Uterus (tissue), 4 donors: ENCODE measurements at places on chromosomes 16 and 17.

GRCh38 chr16:81526935-81527334 is 82.3 kb downstream of the CMIP start:
- H3K36me3 ChIP-seq = no peaks in the 10 kb centered on the region
- no peak overlapping the region for H3K4me3 ChIP-seq
- no peaks in the 10 kb centered on the region for H3K27me3 ChIP-seq
- H3K4me1 ChIP-seq = peaks cover 6% of the 10 kb centered on the region
- no peak for DNase-seq
- peak overlapping the region; percentile 19 for H3K27ac ChIP-seq

- H3K4me3 ChIP-seq = no peak overlapping the region
- no peak for DNase-seq
- no peak overlapping the region for H3K27ac ChIP-seq
- H3K27me3 ChIP-seq = no peaks in the 10 kb centered on the region
- no peaks in the 10 kb centered on the region for H3K36me3 ChIP-seq
Observed at GRCh38 chr16:12066823-12067222, 90.3 kb downstream of the SNX29 start.

GRCh38 chr16:62022688-62023087 is 13.6 kb downstream of the CDH8 start:
- H3K4me1 ChIP-seq = no peaks in the 10 kb centered on the region
- H3K27ac ChIP-seq = no peak overlapping the region
- no peak overlapping the region for H3K4me3 ChIP-seq
- no peaks in the 10 kb centered on the region for H3K36me3 ChIP-seq
- no peaks in the 10 kb centered on the region for H3K27me3 ChIP-seq
- DNase-seq = no peak

- H3K36me3 ChIP-seq = no peaks in the 10 kb centered on the region
Observed at GRCh38 chr16:11301645-11302501, 20.7 kb upstream of the PRM1 start.

DNA sequence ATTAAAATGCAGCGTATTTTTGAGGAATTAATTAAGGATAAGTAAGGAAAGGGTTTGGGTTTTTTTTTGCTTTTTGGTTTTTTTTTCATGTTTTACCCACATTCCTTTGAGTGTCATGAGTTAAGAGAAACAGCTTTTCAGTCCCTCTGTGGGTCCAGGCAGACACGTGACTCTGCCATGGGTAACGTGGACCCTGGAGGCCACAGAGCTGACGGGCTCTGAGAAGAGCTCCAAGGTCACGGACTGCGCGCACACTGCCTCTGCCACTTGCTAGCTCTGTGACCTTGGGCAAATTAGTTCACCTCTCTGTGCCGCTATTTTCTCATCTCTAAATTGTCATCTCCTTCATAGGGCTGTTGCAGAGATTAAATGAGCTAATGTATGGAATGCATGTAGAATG is 588.2 kb upstream of the CDH11 start:
- no peak for DNase-seq
- no peaks in the 10 kb centered on the region for H3K4me1 ChIP-seq
- no peak overlapping the region for H3K27ac ChIP-seq
- no peaks in the 10 kb centered on the region for H3K27me3 ChIP-seq
- no peak overlapping the region for H3K4me3 ChIP-seq

- no peak overlapping the region for H3K27ac ChIP-seq
- no peaks in the 10 kb centered on the region for H3K36me3 ChIP-seq
- H3K4me1 ChIP-seq = peaks cover 9% of the 10 kb centered on the region
- H3K4me3 ChIP-seq = no peak overlapping the region
- DNase-seq = no peak
- H3K27me3 ChIP-seq = no peaks in the 10 kb centered on the region
Observed at GRCh38 chr17:82277851-82278250, 4.4 kb upstream of the CSNK1D start.
